ENCODE measurements at places on chromosomes 7 and 10. TPM values are rescaled to one million over a fixed set of nuclear protein-coding genes. Genes with fewer than 3 reads are reported as not detected.

Gene PKD2L1
- 0.44 TPM for total RNA-seq

Gene TMEM196
- total RNA-seq: 3.6 TPM

Gene SLC13A1
- total RNA-seq: not detected

Gene KCNMA1
- 3.2 TPM for total RNA-seq

Gene GIMAP1
- not detected for total RNA-seq

Gene SKIDA1
- 1.3 TPM for total RNA-seq

Gene EPHB4
- total RNA-seq: 21.5 TPM

Gene ASNS
- total RNA-seq: 281 TPM

Gene HTR7
- 13.3 TPM for total RNA-seq

Gene NPTX2
- 81.2 TPM for total RNA-seq

Gene FFAR4
- not detected for total RNA-seq

Gene CALHM3
- total RNA-seq: not detected

Gene TRPV6
- total RNA-seq: 0.27 TPM

Gene PIK3AP1
- total RNA-seq: 0.49 TPM

Gene DNAJB9
- 21.6 TPM for total RNA-seq

Gene LEP
- not detected for total RNA-seq

Gene SCIN
- total RNA-seq: not detected

Gene ENTPD1
- not detected for total RNA-seq

Gene TEX47
- not detected for total RNA-seq

Gene HOXA11
- total RNA-seq: not detected

Gene PDK4
- total RNA-seq: not detected

Gene SPDYE1
- not detected for total RNA-seq

Gene CDK1
- 10.4 TPM for total RNA-seq

Gene RRP12
- total RNA-seq: 26.8 TPM

Gene SHH
- not detected for total RNA-seq

Gene MRLN
- total RNA-seq: not detected

Gene ASAH2
- 11.3 TPM for total RNA-seq

Gene NKX1-2
- total RNA-seq: 0.59 TPM

Gene C10orf90
- not detected for total RNA-seq

Gene C7orf57
- total RNA-seq: not detected

Gene UNC5B
- total RNA-seq: 22.6 TPM

Gene KEL
- 0.64 TPM for total RNA-seq

Gene GBX1
- total RNA-seq: not detected

Gene ANKRD22
- not detected for total RNA-seq

Gene SFRP5
- not detected for total RNA-seq

Gene TRIM4
- total RNA-seq: 13.7 TPM

Gene SPDYE8
- total RNA-seq: not detected

Gene MKX
- total RNA-seq: 0.42 TPM

Data from glutamatergic neuron (in vitro differentiated cells).